ENCODE measurements at places on chromosomes 5 and 9.

DNA sequence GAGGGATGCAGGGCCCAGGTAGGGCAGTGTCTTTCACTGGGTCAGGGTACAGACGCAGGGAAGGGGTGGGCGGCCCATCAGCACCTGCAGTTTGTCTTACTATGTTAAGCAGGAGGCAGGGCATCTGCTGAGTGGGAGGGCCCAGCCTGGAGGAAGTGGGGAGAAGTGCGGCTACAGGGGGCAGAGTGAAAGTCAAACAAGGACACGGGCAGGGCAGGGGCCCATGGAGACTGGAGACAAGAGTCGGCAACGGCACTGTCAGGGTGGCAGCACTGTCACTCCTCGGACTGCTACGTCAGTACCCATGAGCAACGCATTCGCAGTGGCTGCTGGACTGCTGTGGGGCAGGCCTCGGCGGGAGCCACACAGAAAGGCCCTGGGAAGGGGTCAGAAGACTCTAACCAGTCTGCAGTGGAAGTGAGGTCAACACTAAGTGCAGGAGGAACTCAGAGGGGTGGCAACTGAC lies 19.7 kb downstream of the CAMSAP1 start:
- no peak for DNase-seq

DNA sequence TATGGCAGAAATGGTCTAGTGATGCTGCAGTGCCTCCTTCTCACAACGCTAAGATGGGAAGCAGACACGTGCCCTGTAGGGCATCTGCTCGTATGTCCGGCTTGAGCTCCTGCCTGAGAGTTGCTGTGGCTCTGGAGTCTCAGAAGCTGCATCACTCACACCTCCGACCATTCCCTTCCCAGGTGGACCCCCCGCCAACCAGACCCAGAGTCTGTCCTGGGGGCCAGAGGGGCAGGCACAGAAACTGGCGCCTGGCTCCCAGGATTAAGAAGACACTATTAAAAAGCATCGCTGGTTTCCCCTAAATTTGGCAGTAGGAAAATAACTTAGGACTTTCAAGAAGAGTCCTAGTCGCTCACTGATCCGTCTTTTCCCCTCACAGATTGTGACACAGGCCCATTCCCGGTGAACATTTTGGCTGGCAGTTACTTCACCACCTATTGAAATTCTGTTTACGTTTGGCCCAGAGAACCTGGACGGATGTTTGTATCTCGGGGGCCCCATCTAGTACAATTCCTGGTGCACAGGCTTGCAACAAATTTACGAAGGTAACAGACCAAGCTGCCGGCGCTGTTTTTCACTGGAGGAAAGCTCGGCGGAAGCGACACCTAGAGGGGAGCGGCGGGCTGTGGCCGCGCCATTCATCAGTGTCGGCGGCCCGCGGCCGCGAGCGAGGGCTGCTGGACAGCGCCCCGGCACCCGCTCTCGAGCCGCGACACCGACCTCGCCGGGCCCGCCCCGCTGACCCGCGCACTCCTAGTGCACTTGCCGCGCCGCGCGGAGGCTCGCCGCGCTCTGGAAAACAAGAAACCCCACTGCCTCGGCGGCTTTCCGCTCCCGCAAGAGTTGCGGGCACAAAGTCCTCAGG lies 1.6 kb downstream of the FSTL4 start:
- no peak for DNase-seq

DNA sequence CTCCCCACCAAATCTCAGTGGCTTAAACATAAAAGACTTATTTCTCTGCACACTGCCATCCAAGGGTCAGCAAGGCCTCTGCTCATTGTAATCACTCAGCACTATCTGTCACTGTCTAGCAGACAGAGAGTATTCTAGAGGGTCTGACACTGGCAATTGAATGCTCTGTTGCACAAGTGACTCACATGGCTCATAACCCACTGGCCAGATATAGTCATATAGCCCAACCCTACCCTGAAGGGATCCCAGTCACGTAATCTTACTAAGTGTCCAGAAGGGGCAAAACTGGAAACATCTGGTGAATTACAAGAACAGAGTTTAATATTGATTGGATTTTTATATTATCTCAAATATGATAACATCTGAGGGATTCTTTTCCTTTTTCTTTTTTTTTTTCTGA lies 80.7 kb downstream of the TSSK1B start:
- DNase-seq, result no peak

DNA sequence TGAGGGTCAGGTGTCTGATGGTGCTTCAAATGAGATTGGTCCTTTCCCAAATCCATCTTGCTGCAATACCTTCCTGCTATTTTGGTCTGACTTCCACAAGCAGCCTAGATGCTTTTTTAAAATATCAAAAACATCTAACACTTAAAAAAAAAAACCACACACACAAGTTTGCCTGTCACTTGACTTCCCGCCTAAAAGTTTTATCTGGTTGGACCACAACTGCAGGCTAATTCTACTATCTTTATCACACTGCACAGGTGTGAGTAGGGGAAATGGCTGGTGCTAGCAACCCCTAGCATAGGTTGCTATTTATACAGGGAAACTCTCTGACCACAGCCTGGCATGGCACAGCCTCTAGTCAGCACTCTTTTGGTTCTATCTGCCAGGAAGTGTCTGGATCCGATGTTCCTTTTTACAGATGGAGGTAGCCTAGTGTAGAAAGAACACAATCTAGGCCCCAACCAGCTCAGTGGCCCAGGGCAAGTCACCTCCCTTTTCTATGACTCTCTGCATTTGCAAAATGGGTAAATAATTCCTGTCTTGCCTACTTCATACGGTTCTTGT lies at the start of gene HEMGN:
HEMGN (minus strand) TSS at position 92 of the 564 bp plus-strand sequence; CDS start at position 56, 36 bp downstream.
- no peak for DNase-seq
